Esophagus squamous epithelium (tissue), 5 donors: ENCODE measurements at places on chromosomes 16 and 17. TPM values are rescaled to one million over a fixed set of nuclear protein-coding genes. Genes with fewer than 3 reads are reported as not detected.

APOBR gene
- total RNA-seq = 2.1 TPM

SETD1A gene
- 3.5 TPM for total RNA-seq

GRCh38 chr16:24984903-24985675 is 30.1 kb downstream of the ARHGAP17 start:
- DNase-seq = no peak

GRCh38 chr17:74779948-74780400 is 3.8 kb upstream of the NAT9 start:
- no peak for DNase-seq

DNA sequence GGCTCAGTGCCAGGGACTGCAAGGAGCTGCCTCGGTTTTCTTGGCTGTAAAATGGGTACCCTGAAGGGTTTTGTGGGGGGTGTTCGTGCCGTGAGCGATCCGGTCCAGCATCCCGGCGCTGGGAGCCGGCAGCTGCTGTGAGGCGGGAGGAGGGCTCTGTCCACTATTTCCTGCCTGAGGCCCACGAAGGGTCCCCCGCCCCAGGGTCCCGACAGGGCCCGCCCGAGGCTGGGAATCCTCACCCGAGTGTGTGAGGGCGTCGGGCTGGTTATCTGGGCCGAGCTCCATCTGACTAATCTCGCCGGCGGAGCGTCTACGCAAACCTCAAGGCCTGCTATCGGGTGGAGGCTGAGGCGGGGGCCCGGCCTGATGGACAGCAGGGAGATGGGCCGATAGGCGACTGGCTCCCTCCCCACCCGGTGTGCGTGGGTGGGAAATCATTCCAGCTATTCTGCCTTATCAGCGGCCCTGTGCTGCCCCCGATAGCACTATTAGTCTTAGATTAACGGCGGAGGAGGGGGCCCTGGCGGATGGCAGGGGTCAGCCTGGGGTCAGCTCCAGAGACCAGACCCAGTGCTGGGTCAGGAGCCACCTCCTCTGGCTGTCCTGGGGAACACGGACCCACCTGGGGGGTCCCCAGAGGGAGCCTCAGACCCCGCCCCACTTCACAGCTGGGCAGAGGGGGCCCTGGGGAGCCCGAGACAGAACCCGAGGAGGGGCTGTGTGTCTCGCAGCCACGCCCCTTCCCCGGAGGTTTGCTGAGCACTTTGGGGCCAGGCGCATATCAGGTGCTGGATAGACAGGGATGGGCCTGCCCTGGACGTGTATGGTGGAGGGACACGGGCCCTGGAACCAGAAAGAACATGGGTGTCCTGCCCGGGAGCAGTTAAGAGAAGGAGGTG is 44.7 kb downstream of the ZFPM1 start:
- DNase-seq = no peak

- no peak for DNase-seq
Measured at GRCh38 chr16:68360956-68361355, 50.1 kb downstream of the PRMT7 start.

GRCh38 chr17:14585099-14585498 is 284.2 kb downstream of the HS3ST3B1 start:
- DNase-seq = no peak

GRCh38 chr17:61366715-61367413 is 32.8 kb upstream of the TBX2 start:
- no peak for DNase-seq

KRTAP9-2 gene
- total RNA-seq = not detected

SYT17 gene
- 0.88 TPM for total RNA-seq

KRT31 gene
- 0.79 TPM for total RNA-seq

DNA sequence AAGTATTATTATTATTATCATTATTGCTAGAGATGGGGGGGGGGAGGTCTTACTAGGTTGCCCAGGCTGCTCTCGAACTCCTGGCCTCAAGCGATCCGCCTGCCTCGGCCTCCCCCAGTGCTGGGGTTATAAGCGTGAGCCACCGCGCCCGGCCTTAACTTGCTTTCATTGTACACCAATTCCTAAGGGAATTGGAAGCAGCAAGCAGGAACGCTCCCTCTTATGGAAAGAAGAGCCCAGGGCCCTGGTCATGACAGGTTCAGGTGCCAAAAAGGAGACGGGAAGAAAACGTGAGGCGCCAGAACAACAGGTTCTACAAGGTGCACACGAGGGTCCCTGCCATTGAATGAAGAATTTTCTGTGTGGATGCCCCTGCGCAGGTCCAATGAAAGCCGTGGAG is 540 bp upstream of the RPL38 start:
- DNase-seq = no peak

DNA sequence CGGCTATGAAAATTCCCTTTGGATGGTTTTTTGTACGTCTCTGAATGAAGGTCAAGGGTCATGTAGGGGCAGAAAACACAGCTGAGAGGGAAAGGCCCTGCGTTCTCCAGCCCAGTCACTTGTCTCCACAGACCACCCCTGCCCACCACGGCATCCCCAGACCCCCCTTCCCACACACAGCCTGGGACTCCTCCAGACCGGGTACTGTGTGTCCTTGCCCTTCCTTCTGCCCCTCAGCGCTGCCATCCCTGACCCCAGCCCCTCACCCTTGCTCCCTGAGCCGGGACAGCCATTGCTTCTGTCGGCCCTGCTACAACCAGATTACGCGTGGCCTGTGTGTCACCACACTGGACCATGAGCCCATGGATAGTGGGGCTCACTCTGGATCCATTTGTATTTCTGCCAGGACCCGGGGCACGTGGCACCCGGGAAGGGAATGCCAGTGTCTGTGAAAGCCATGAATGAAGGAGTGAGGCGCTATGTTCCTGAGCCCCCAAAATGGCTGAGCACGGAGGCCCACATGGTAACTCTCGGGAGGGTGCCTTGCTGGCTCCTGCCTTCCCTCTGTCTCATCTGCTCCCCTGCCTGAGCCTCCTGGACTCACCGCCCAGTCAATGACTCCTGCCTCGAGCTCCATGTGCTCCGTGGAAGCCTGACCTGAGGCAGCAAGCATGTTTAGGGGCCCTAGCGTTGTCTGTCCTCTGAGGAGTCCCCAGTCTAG is 139.1 kb upstream of the FOXF1 start:
- no peak for DNase-seq

DNA sequence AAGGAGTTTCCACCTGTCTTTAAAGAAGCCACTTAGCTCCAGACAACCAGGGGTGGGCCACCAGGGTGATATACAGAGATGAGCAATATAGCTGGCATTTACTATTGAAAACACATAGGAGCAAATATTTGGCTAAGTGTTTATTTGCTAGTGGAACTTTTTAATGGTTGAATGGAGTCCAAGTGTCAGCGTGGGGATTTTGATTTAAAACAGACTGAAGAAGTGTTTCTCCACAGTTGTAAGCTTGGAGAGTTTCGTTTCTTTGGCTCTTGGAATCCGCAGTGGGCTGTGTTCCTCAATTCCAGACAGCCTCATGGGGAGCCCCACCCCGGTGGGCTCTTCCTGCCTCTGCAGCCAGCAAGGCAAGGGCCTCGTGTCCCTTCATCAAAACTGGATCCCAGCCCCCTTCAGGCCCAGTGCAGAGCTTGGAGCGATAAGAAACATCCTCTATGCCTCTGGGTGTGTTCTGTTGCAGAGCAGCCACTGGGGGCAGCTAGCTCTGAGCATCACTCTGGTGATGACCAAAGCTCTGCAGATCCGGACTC is 36.1 kb downstream of the NOG start:
- DNase-seq = no peak

- DNase-seq = no peak
Measured at GRCh38 chr17:70006159-70006558, 68.9 kb upstream of the KCNJ16 start.

HS3ST4 gene
- 0.38 TPM for total RNA-seq

- no peak for DNase-seq
Measured at GRCh38 chr16:11020792-11021551, 76.6 kb downstream of the CLEC16A start.

DNA sequence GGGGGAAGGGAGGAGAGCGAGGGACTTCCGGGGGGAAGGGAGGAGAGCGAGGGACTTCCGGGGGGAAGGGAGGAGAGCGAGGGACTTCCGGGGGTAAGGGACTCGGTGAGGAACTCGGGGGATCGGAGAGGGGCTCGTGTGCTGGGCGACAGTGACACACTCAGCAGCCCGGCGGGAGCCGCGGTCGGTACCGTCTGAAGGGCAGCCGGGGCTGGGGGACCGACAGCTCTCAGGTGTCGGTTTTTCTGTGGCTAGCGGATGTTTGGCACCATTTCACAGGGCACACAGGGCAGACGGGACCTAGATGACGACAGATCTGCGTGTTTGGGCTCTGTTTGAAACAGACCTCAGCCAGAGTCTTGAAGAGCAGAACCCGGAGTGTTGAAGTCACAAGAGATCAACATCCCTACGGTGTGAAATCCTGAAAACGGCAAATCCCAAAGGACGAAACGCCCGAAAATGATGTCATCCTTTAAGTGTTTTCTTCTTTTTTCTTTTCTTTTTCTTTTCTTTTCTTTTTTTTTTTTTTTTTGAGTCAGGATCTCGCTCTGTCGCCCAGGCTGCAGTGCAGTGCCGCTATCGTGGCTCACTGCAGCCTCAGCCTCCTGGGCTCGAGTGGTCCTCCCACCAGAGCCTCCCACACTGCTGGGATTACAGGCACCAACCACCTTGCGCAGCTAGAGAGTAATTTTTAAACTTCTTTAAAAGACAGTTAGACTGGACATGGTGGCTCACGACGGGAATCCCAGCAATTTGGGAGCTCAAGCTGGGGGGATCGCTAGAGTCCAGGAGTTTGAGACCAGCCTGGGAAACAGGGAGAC is 23.9 kb downstream of the ZNF778 start:
- DNase-seq = no peak

DNA sequence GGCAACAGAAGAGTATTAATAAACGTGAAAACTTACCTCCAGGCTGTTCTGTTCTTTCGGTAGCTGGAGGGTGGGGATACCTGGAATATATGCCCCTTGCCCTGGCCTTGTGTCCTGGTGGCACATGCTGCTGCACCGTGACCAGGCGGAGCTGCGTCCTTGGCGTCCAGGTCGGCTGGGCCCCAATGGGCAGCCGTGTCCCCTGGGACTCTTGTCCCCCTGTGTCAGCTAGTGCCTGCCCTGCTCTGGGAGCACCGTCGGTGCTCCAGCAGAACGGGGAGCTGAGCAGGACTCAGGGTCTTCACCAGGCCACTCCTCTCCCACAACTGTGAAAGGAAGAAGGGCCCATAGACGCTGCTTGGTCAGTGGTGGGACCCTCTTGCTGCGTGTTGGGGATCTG is 7.9 kb downstream of the ZNF213 start:
- DNase-seq = no peak

- DNase-seq = no peak
Measured at GRCh38 chr16:4081521-4082021, 34.7 kb downstream of the ADCY9 start.

NDUFAB1 gene
- 68.0 TPM for total RNA-seq

GRCh38 chr17:73943416-73944110 is 259.9 kb upstream of the RPL38 start:
- no peak for DNase-seq

UTS2R gene
- total RNA-seq = not detected

HSPB9 gene
- total RNA-seq = not detected

ZP2 gene
- not detected for total RNA-seq

- no peak for DNase-seq
Measured at GRCh38 chr17:47660064-47660492, 10.4 kb downstream of the KPNB1 start.

DNA sequence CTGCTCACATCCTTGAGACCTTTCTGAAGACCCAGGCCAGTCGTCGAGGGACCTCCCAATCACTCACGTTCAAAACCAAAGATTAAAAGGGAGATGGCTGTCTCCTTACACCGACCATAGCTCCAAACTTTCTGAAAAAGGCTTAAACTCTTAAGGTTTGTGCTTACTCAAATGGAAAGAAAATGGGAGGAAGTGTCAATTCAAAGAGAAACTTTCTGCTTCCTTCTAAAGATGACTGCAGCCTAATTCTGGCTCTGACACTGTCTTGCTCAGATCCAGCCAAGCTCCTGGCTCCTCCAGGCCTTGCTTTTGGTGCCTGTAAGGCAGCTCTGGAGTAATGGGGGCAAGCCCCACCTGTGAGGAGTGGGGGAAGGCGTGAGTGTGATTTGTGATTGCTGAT is 54.9 kb upstream of the WSB1 start:
- no peak for DNase-seq

DNA sequence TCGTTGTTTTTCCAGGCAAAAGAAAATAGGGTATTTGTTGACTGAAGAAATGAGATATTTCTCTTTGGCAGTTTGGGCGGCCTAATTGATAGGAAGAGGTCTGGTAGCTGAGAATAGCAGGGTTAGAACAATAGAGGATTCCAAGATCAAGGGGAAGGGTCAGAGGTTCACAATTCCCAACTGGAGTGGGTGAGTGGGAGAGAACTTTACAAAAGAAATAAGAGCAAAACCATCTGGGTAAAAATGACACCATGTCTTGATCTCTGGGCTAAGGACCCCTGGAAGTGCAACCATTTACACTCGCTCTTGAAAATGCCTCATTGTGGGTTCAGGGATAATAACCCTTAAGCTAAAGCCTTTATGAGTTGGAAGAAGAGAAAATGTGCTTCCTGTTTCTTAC is 180.5 kb downstream of the CDH13 start:
- DNase-seq = no peak

GRCh38 chr16:17466876-17467275 is 3.9 kb downstream of the XYLT1 start:
- DNase-seq = no peak

MT1H gene
- not detected for total RNA-seq

HOXB2 gene
- 11.2 TPM for total RNA-seq

OTOP2 gene
- total RNA-seq = 0.38 TPM

DNA sequence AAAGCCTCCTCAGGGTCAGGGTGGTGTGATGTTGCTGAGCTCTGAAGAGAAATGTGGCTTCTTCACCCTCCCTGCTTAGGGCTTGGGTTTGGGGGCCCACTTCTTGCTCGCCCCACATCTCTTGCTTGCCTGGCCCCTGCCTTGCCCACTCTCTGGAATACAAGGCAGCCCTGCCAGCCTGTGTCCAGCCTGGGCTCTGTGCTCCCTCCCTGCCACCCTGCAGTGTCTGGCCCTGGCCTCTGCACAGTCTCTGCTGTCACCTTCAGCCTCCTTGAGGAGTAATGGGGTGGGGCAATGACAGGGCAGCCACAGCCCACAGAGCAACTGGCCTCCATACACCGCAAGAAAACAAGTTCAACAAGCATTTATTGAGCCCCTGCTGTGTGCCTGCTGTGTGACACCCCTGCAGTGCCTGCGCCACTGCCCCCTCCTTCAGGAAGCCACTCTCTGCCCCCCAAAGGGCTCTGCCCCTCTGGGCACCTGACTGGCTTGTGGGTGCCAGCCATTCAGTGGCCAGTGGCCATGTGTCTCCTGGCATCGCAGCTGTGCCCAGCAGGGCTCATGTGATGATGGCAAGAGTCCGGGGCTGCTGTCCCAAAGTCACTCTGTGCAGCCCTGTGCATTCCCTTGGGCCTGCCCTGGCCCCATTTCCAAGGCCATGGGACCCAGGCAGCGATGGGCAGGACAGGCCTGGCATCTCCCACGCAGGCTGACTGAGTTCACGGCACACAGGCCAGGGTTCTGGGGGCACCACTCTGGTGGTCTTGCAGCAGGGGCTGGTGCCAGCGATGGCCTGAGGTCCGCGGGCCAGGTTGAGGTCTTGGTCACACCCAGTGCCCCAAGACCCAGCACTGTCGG is 240.8 kb downstream of the KATNIP start:
- DNase-seq = no peak

CDK10 gene
- total RNA-seq = 45.0 TPM
